ENCODE measurements at places on chromosomes 5 and 9.

GRCh38 chr9:1155602-1156001 lies 105.4 kb downstream of the DMRT2 start:
- DNase-seq, result no peak

GRCh38 chr9:121239851-121240250 lies 28.1 kb upstream of the GSN start:
- no peak for DNase-seq

DNA sequence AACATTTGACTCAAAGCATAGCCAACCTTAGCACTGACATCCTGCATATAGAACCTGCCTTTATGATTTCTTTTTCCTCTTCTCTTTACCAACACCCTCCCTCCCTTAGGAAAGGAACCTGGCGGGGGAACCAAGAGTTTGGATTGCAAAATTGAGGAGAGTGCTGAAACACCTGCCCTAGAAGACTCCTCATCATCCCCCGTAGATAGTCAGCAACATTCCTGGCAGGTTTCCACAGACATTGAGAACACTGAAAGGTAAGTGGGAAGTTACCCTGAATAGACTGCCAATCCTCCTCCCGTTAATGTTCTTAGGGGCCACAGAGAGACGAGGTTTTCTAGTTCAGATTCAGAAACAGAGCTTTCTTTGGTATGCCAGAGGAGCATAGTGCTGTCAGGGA lies 88.8 kb downstream of the RGS7BP start:
- DNase-seq, result no peak

DNA sequence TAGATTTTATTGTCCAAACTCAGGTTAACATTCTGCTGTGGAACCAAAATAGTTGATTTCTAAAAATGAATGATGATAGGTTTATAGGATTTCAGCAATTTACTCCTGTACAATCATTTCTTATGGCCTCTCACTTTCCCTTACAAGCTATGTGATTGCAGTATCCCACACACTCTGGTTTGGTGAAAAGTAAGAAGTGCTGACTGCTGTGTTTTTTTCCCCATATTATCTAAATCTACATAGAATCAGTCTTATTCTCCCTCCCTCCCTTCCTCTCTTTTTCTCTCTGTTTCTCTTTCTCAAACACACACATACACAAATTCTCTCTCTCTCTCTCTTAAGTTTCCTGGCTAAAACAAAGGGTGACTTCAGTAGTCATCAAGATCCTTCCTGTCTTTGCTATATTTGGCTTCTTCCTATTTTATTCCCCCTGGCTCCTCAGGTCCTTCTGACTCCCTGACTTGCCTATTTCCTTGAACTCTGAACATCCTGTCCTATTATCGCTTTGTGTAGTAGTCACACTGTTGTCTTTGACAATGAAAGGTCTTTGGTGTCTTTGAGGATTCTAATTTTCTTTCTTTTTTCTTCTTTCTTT lies 55.9 kb upstream of the HAPLN1 start:
- no peak for DNase-seq

DNA sequence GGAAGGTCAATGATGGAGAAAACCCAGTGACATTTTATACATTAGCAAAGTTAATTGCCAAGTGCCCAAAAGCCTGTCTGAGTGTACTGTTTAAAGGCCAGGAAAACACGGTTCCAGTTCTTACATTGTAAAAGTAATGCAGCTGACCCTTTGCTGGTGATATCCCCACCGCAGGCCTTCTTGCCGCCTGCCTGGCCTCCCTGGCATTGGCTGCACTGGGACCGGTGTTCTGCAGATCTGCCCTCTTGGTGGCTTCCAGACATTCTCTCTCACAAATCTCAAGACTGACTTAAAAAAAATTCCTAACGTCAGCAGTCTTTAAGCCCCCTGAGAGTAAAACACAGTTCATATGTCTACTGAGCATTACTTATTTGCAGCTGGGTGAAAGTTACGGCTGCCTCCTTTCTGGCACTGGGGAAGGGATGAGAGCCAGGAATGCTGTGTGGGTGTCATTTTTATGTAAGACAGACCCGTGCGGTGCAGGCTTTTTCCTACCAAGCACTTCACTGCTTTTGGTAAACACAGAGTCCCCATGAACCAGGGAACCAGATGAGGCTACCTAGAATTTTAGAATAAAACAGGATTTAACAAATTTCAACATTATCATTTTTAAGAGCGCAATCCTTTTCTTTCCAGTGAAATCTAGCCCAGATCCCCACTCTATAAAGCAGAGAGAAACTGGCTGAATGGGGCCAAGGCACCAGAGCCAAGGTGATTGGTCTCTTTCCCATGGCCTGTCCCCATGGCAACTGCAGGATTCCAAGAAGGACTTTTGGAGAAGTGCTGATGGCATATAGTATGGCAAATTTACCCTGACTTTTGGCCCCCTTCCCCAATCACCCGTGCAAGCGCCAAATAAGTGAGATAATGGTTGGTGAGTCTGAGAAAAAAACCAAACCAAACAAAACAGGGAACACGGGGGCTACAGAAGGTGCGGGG lies 80.8 kb downstream of the LMNB1 start:
- no peak for DNase-seq

GRCh38 chr5:68447136-68447929 lies 231.8 kb downstream of the PIK3R1 start:
- no peak for DNase-seq

DNA sequence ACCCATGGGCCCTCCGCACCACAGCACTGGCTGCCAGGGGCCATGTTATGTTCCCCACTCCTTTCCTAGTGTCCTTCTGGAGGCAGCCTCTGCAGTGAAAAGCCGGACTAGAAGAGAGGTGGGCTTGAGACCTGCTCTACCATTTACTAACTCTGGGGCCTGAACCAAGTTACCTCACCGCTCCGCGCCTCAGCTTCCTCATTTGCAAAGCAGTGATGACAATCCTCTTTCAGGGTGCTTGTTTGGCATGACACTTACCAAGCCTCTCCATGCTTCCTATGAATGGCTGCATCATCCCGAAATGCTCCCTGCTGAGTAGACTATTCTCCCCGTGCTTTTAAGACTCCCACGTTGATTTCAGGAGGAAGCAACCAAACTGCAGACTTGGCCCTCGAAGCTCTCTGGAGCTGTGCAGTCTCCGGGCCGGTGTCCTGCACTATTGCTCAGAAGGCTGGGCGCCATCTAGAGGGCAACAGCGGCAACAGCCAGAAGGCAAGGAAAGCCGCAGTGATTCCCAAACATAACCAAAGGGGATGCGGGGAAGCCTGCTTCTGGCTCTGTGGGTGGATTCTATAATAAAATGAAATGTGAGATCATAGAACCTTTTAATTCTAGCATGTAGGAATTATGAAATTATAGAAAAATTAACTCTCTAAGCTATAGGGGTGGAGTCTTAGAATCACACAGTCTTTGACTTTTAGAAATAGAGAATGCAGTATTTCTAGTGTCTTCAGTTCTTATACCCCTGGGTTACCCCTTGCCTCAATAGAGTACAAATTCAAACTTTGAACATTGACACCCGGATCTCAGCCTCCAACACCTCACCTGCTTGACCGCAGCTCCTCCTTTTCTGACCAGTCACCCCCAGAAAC lies 599.8 kb upstream of the BRINP1 start:
- peak; percentile 25 for DNase-seq

- DNase-seq, result peak; percentile 74
Observed at GRCh38 chr9:131658377-131659129, 81.3 kb downstream of the RAPGEF1 start.

DNA sequence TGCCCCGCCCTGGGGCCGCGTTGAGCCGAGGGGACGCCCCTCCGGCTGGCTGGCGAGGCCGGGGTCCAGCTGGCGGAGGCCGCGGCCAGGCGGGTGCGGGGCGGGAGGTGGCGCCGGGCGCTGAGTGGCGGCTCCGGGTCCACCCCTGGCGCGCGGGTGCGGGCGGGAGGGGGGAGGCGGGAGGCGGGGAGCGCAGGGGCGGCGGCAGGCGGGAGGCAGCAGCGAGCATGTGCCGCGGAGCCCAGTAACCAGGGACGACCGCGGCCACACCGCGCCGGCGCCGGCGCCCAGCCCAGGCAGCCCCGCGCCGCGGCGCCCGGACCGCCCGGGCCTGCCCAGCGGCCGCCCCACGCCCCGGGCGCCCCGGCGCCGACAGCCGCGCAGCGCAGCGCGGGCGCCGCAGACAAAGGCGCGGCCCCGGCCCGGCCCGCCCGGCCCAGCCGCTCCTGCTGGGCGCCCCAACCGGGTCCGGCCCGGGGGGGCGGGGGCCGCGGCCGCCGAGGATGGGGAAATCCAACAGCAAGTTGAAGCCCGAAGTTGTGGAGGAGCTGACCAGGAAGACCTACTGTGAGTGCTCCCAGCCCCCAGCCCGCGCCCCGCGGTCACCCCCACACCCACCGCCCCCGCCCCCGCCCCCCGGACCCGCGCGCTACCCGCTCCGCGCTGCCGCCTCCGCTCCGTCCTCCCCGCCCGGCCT lies at the start of gene NCS1:
Gene NCS1 (plus strand): TSS at position 244 of the 697 bp plus-strand sequence. CDS start 260 bp downstream, at position 504.
- no peak for DNase-seq

DNA sequence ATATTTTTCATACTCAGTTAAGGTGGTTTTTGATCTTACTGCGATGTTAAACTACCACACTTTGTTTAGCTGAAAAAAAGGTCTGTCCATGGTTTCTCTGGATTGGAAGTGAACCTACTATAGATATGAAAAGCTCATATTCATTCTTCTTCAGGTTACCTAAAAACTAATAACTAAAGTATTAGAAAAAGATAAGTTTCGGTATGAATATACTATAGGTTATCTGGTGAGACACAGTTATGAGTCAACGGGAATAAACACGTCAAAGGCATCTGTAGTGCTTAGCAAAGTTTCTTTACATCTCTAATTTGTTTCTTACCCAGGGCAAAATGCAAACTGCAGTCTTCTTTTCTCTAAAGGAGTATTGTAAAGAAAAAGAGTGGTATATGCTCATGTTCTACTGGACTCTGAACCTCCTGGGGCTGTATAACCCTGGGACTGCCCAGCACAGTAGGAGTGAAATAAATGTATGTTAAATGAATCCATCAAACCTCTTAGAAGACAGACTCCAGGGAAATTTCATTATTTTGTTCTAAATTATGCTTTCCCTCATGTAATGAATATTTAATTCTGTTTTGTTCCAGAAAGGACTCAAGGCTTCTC lies 521.9 kb downstream of the PDE4D start:
- DNase-seq, result no peak

GRCh38 chr5:464446-464842 lies 21.5 kb downstream of the EXOC3 start:
- no peak for DNase-seq

- no peak for DNase-seq
Observed at GRCh38 chr5:322942-323879, 1.7 kb downstream of the AHRR start.

DNA sequence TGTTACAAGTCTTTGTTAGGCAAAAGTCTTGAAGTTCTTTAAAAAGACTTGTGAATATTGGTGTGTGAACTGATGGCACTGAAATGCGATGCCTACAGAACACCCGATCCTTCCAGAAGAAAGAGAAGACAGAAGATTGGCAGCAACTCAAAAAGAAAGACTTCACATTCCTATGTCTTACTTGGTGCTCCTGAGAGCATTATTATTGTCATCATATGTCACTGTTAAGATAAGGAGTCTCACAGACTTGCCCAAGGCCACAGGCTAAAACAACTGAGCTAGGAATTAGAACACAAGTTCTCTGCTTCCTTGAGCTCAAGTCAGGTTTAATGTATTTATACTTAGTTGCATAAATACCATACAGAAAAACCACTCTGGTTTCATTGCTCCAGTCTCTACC lies 198.0 kb downstream of the PARP8 start:
- DNase-seq, result no peak

DNA sequence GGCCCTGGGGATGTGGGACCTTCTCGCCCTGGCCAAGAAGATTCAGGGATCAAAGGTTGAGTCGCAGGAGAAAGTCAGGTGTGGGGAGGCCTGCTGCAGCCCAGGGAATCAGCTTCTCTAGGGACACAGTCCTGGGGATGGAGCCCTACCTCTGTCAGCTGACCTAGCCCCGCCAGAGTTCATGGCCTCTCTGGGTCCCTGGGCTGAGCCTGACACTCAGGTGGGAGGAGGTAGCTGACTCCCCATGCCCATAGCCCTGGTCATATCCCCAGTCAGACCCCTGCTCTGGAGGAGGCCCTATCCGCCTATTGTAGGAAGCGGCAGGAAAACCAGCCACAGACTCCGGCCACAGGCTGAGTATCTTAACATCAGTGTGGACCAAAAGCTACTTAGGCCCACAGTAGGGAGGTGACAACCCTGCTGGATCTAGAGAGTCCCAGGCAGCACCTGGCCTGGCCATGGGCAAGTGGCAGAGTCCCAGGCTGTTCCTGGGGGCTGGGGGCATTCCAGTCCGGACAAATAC lies 15.0 kb upstream of the MRNIP start:
- no peak for DNase-seq

GRCh38 chr5:6365142-6365976 lies 13.0 kb downstream of the MED10 start:
- no peak for DNase-seq

DNA sequence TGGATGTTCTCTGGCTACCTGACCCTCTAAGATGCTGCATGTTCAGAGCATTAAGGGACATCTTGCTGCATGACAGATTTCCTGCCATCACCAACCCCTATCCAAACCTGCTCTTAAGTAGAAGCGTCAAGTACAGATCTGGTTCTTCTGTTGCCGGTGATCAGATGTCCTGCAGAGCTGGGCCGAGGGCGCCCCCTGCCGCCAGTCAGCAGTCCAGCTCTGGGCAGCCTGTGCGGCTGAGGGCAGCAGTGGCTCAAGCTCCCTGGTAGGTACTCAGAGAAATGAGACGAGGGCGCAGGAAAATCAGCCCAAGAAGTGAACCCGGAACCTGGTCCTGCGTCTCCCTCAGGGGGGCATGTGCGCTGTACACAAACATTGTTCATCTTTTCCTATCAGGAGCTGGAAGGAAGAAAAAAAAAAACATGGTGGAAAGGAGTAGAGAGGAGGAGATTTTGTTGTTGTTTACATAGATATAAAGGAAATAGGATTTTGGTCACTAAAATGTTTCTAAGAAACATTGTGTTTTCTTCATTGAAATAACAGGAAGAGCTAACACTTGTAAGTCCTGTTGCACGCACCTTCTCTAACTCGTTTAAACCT lies 95.8 kb downstream of the CFAP90 start:
- DNase-seq, result no peak

GRCh38 chr5:132812781-132813598 lies at the start of gene SOWAHA:
Gene SOWAHA, plus strand, starts transcription at chr5:132813302. Its CDS starts 320 bp downstream, at chr5:132813622.
- no peak for DNase-seq

DNA sequence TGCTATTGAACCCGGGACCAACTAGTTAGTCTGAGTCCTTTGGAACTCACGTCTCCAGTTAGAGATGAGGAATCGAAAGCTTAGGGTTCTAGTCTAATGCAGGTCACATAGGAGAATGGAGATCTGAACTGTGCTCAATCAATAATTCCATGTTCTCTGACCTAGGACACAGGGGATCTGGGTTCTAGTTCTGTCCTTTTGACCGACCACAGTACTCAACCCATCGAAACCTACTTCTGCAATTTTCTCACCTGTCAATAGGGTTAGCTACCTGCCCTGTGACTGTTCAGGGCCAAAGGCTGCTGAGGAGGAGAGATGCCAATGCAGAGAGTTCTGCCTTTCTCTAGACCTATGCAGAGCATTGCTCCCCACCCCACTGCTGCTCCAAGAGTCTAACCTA lies 187.7 kb downstream of the CDK5RAP2 start:
- no peak for DNase-seq

DNA sequence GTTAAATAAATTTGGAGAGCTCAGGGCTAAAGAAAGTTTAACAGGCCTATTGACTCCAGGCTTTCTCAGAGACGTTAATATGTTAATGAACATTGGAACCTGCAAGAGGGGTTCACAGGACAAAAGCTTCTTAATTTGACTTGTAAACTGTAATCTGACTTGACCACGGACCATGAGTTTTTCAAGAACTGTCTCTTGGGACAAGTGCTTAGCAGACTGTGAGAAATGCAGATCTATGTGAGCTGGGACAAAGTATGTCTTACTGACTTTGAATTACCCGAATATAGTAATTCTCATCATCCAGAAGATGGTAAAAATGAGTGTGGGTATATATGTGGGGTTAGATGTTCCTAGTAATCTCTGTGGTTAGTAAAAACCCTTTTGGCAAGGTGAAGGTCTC lies 186.6 kb downstream of the ATP10B start:
- no peak for DNase-seq

Measured in kidney epithelial cell (primary cell).